ENCODE measurements at places on chromosomes 5 and 9.

- DNase-seq, result no peak
Measured at GRCh38 chr9:136247551-136247916, 1.9 kb upstream of the QSOX2 start.

DNA sequence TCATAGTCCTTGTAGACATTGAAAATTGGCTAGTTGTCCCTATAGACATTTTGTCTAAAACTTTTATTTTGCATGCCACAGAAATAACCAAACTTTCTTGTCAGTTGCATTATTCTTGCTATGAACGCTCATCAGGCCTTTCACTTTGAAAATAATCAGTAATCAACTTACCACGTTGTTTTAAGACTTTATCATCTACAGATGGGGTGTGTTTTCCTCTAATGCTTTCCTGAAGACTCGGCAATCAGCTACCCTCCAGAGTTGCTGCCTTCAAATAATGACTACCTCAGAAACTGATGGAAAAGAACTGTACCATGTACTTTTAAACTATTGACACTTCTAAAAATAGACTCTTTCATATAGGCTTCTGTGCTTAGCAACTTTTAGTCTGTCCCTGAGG is 33.5 kb upstream of the HSPB3 start:
- no peak for DNase-seq

DNA sequence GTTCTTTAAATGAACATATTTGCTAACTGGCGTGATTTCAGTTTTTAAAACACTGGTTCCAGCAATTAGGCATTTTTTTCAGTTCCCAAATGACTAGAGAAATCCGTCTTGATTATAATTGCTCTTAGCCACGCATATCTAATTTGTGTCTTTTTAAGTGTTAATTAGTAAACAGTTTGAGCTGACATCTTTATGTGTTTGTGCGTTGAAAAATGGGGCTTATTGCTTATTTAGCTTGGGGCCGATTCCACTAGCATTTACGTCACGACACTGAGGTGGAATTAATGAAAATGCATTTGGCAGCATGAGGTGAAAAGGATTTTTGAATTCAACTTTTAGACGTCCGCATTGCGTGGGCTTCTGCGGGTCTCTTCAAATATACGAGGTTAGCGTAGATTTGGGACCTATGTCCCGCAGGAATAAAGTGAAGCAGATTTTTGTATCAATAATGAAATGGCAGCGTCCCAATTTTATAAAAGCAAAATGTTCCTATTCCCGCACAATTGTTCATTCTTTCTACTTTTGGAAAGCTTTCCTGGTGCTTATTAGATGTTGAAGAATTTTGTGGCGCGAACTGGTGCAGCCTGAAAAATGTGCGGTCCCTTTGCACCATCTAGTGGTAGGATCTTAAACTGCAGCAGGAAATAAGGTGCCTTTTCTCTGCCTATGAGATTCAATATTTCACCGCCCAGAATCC is 122.7 kb upstream of the LMX1B start:
- peak; percentile 54 for DNase-seq

DNA sequence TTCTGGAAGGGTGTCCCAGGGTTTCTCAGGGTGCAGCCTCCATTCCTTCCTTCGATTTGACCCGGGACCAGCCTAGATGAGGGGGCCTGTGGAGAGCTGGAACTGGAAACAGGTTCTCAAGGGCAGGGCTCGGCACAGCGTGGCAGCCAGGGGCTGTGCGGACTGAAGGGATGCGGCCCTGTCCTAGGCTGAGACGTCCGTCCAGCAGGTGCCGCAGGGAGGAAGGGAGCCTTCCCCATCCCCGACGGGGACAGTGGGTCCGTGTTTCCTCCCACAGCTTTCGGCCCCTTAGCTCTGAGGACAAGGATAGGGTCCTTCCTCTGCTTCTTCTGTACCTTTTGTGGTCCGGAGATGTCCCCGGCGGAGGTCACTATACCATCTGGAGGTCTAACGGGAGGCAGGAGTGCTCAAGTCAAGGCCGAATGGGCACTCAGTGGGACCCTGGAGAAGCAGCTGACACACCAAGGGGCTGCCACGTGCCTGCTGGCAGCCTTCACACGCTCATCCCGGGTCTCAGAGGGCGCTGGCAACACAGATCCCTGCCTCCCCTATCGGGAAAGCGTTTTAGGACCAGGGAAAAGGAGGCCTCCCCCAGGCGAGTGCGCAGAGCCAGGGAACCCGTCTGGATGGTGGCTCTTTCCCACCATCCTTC is 49.9 kb downstream of the USP20 start:
- DNase-seq, result peak; percentile 43

GRCh38 chr5:27568811-27569210 is 530.4 kb upstream of the CDH9 start:
- DNase-seq, result no peak

DNA sequence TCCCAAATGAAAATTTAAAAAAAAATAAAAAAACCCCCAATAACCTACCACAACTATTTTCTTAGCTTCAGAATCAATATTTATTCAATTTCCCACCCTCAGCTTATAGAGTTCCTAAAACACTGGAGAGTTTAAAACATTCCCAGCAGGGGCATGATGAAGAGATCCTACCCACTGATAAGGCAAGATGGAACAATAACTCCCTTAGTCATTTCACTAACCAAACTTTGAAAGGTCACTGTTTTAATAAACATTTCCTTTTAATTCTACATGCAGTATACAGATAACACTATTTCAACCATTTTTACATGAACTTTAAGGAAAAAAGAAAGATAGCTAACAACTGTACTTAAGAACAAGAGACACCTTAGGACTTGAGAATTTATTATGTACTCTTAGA is 34.9 kb upstream of the ACOT12 start:
- no peak for DNase-seq

DNA sequence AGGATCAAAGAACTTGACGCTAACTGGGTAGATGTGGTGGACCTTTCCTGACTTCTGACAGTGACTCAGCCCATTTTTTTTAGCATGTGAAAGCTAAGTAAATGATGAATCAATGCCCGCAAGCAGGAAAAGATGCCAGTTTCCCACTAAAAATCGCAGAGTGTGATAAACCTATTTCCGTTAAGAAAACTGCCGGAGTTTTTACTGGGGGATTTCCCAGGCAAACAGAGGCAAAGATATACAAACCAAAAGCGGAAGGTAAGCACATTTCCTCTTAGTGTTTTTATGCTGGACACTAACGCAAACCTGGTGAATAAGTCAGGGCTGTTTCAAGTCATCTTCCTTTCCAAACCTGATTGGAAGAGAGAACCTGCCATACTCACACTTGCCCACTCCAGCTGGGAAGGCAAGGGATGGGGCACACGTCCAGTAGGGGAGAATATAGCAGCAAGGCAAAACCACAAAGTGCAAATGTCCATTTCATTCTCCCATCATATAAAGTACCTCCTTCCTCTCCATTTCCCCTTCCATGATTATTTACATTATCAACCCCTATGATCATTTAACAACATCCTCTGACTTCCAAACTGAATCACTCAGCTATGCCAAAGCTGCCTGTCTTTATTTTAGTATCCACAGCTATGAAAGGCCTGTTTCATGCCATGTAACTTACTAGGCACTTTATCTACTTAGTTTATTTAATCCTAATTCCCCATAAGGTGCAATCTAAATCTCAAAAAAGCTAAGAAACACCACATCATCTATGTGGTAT is 349.7 kb upstream of the RFX3 start:
- no peak for DNase-seq

DNA sequence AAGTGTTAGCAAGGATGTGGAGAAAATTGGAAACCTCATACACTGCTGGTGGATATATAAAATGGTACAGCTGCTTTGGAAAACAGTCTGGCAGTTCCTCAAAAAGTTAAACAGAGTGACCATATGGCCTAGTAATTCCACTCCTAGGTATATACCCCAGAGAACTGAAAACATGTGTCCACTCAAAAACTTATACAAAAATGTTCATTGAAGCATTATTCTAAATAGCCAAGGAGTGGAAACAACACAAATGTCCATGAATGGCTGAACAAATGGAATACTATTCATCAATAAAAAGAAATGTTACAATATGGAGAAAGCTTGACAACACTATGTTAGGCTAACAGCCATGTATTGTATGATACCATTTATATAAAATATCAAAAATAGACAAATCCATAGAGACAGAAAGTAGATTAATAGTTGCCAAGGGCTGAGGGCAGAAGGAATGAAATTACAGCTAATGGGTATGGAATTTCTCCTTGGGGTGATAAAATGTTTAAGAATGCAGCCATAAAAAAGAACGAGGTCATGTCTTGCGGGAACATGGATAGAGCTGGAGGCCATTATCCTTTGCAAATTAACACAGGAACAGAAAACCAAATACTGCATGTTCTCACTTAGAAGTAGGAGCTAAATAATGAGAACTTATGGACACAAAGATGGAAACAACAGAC is 33.6 kb upstream of the FBP1 start:
- DNase-seq, result no peak

DNA sequence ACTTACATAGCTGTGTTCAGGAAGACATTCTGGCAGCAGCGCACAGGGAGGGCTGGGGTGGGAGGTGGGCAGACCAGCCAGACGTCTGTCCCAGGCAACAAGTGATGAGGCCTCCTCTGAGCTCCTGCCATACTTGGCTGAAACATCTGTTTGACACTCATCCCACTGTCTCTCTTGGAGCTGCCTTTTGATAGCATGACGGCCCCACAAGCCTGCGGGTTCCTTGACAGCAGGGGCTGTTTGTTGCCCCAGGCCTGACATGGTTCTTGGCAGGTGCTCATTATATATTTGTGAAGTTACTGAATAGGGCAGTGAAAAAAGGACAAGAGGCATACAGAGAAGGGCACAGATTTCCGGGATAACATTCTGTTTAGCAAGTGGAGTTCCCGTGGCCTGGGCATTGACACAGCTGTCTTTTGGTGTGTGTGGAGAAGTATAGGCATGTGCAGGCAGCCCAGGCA is 22.2 kb upstream of the B4GALT1 start:
- DNase-seq, result no peak

- no peak for DNase-seq
Measured at GRCh38 chr9:132820169-132820944, 57.7 kb downstream of the AK8 start.

DNA sequence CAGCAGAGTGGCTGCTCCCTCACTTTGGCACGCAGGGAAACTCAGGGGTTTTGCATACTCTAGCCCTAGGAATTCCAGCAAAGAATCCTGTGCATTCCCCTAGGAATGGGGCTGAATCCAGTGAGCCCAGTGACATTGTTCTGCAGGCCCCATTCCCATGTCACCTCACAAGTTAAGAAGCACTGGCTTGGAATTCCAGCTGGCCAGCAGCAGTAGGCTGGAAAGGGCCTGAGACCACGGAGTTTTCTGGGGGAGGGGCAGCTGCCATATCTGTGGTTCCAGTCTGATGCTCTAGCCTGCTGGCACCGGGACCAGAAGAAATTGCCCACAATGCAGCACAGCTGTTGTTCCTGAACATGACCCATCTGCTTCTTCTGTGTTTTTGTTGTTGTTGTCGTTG is 217.6 kb upstream of the DMRTA1 start:
- DNase-seq, result no peak

GRCh38 chr5:14308384-14309154 is 165.4 kb downstream of the TRIO start:
- DNase-seq, result no peak

GRCh38 chr5:14674983-14675854 is 10.7 kb downstream of the OTULIN start:
- no peak for DNase-seq

- DNase-seq, result no peak
Measured at GRCh38 chr9:125239631-125240597, 1.2 kb downstream of the HSPA5 start.

DNA sequence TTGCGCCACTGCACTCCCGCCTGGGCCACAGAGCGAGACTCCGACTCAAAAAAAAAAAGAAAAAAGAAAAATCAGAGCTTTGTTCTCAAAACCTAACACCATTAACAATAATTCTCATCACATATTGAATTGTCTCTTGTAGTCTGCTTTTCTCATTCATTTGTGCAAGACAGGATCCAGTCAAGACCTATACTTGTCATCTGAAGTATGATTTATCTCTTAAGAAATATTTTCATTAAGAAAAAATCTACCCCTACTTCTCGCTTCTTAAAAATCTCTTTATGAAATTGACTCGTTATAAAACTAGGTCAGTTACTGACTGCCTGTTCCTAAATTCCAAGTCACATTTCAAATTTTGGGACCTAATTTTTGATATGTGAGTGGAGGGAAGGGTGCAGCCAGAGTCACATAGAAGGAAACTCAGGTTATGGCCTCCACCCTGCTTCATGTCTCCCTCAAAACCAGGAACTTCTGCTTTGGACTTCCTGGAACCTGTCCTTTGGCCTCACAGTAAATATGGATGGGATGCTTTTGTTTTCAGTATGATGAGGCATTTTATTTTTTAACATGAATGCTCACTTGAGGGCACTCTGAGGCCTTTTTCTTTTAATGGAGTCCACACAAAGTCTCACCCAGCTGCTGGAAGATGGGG is 18.9 kb downstream of the ZNF169 start:
- DNase-seq, result no peak

- DNase-seq, result no peak
Measured at GRCh38 chr5:10432059-10433008, 9.3 kb upstream of the ROPN1L start.

- DNase-seq, result no peak
Measured at GRCh38 chr5:171906066-171906570, 100.3 kb downstream of the FBXW11 start.

- peak; percentile 52 for DNase-seq
Measured at GRCh38 chr9:122125158-122125508, 32.0 kb upstream of the TTLL11 start.

- DNase-seq, result no peak
Measured at GRCh38 chr5:88934439-88934838, 51.5 kb upstream of the MEF2C start.

GRCh38 chr9:98039607-98040017 is 16.9 kb upstream of the NANS start:
- no peak for DNase-seq

- no peak for DNase-seq
Measured at GRCh38 chr5:30878746-30879145, 314.7 kb upstream of the CDH6 start.

- DNase-seq, result no peak
Measured at GRCh38 chr5:66843065-66843464, 246.9 kb downstream of the MAST4 start.

- DNase-seq, result no peak
Measured at GRCh38 chr5:160330212-160330611, 17.8 kb upstream of the CCNJL start.

GRCh38 chr9:6575324-6576034 is 70.0 kb downstream of the GLDC start:
- no peak for DNase-seq

GRCh38 chr9:34010979-34011378 is 37.7 kb downstream of the UBAP2 start:
- DNase-seq, result no peak

GRCh38 chr9:121731090-121731489 is 79.7 kb downstream of the DAB2IP start:
- no peak for DNase-seq

GRCh38 chr9:112241491-112241890 is 66.4 kb upstream of the SUSD1 start:
- no peak for DNase-seq

DNA sequence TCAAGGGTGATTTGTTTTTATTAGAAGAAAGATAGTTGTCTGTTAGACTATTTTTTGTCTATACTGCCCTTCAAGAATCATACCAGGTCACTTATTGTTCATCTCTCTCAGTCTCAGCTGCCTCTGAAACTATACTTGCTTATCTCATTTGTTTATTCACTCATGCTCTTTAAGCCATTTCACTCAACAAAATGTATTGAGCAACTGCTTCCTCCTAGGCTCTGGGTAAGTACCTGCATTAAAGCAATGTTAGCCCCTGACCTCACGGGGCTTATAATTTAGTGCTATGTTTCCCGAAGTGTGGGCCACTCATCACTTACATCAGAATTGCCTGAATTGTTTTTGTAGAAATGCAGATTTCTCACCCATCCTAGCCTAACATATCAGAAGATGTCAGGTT is 100.9 kb downstream of the DPYSL3 start:
- DNase-seq, result no peak

GRCh38 chr5:170312666-170313065 is 15.1 kb upstream of the LCP2 start:
- peak; percentile 70 for DNase-seq

All from hematopoietic multipotent progenitor cell (in vitro differentiated cells).